ENCODE measurements at places on chromosomes 1 and 21. TPM values are rescaled to one million over a fixed set of nuclear protein-coding genes. Genes with fewer than 3 reads are reported as not detected.

- no peak for DNase-seq
Measured at GRCh38 chr1:97013941-97014340, 292.4 kb downstream of the PTBP2 start.

HMGN1 gene
- 56.0 TPM for total RNA-seq

DNA sequence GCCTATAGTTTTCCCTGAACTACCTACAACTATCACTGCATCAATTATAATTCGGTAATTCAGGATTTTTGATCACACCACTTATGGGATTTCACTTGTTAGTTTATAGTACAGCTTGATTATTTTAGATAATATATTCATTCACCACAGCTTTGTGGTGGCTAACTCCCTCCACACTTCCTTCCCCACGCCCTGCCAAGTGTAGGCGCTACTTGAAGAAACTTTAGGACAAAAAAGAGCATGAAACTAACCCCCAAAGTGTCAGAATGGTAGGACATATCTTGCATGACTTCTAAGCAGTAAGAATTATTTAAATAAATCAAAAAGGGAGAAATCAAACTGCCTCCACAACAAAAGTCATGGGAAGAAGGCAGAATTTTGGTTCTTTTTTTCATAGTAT is 70.1 kb downstream of the LHX9 start:
- DNase-seq, result no peak

- DNase-seq, result no peak
Measured at GRCh38 chr1:37425221-37425620, 49.2 kb upstream of the ZC3H12A start.

- no peak for DNase-seq
Measured at GRCh38 chr1:3068564-3069431, at the start of gene PRDM16. Gene PRDM16 (plus strand): TSS chr1:3069203. CDS start chr1:3069260, 57 bp downstream.

- DNase-seq, result no peak
Measured at GRCh38 chr1:208587110-208587509, 342.9 kb upstream of the PLXNA2 start.

- DNase-seq, result no peak
Measured at GRCh38 chr1:15238789-15239188, 8.2 kb upstream of the FHAD1 start.

CLDN17 gene
- not detected for total RNA-seq

GRCh38 chr1:193156822-193157142 is 29.6 kb downstream of the B3GALT2 start:
- DNase-seq, result no peak

- no peak for DNase-seq
Measured at GRCh38 chr1:236303675-236304074, 21.9 kb upstream of the ERO1B start.

TGFB2 gene
- 3.1 TPM for total RNA-seq

DNA sequence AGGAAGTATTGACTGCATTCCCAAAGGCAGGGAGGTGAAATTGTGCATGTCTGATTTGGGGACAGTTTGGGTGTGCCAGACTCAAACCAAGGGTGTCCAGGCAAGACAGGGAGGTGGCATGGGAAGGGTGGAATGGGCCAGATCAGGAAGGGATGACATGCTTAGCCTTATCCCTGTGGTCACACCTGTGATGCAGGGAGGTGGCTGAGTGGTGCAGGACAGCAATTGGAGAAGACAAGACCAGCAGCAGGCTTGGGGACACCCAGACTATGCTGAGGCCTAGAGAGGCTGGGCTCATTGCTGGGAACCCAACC is 4.0 kb downstream of the FOXO6 start:
- no peak for DNase-seq

DNA sequence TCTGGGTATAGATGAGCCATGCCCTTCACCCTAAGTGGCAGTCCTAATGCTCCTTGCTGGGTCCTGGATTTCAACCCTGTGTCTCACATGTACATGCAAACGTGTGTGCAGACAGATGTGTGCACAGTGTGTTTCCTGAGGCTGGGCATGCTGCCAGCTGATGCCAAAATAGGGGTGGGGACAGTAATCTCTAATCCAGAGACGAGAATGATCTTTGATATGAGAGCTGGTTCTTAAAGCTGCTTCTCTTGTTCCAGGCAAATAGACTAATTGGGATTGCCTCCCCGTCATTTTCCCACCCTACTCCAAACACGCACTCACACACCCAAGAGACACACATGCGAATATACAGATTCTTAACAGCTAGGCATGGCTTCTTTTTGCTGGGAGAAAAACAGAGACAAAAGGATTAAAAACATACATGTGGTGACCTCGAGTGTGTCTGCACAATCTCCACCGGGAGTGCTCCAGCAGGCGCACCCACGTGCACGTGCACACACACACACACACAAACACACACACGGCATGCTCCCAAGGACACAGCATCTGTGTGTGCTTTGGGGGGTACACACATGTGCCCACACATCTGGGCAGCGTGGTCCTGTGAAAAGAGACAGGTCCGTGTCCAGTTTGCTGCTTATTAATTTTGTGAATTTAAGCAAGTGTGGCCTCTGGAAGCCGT is 102.1 kb upstream of the ZBTB40 start:
- no peak for DNase-seq

DNA sequence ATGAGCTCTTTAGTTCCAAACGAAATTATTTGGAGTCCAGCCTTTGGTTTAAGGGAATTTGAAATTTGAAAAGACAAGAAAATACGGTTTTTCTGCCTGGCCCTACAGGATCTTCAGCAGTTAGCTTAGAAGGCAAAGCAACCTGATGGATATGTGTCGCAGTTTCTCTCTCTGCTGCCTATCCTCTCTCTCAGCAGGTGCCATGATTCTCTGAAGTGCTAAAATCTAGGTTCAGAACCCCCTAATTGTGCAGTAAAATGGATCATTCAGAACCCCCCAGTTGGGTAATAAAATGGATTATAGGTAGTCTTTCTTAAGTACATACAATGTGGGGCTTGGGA is 446 bp upstream of the DEPDC1 start:
- no peak for DNase-seq

RXFP4 gene
- not detected for total RNA-seq

GRCh38 chr1:191674626-191675179 is 483.6 kb upstream of the RGS18 start:
- DNase-seq, result no peak

DNA sequence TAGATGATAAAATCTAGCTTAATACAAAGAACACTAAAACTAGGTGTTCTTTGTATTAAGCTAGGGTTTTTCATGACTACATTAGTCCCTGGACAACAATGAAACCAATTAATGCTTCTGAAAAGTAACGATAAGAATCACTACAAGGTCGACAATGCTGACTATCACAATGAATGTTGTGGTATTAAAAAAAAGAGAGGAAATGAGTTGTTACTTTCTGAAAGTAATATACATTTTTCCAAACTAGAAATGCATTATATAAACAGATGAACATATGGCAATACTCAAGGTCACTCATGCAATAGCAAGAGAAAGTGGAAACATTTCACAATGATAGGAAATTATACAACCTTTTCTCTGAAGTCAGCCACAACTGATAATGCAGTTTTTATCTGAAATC is 19.0 kb downstream of the DPH5 start:
- no peak for DNase-seq

GBP6 gene
- total RNA-seq, result not detected

ACOT11 gene
- 3.5 TPM for total RNA-seq

LRRC40 gene
- 10.9 TPM for total RNA-seq

DNA sequence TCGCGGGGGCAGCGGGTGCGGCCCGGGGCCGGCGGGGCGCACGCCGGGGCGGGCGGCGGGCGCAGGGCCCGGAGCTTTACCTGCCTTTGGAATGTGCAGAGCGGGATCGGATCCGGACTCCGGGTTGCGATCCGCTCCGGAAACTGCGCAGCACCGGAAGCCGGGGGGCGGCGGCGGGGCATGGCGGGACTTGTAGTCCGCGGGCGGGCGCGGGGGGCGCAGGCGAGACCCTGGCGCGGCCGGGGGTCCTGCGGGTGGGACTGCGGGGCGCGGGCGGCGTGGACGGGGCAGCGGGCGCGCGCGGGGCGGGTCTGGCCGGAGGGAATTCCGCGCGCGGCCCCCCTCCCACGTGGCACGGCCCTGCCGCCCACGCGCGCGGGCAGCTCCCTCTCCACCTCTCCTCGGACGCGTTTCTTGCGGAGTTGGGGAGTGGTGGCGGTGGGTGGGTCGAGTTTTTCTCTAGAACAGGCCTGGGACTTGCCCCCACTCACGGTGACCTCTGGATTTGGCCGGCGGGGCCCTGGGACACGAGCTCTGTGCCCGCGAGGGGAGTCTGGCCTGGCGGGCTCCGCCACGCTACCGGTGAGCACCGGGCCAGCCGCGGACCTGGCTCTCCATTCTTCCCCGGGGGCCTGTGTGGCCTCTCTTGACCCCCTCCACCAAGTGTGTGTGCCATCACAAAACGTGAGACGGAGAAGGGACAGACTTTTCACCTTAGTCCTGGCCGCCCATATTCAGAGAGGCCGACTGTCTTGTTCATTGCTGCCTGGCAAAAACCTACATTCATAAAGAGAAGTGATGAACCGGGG is at the start of gene PRDM15:
Gene PRDM15, minus strand, starts transcription at position 155 of the 809 bp plus-strand sequence. CDS start 18,981 bp downstream, outside the sequence.
- peak; percentile 50 for DNase-seq

DNA sequence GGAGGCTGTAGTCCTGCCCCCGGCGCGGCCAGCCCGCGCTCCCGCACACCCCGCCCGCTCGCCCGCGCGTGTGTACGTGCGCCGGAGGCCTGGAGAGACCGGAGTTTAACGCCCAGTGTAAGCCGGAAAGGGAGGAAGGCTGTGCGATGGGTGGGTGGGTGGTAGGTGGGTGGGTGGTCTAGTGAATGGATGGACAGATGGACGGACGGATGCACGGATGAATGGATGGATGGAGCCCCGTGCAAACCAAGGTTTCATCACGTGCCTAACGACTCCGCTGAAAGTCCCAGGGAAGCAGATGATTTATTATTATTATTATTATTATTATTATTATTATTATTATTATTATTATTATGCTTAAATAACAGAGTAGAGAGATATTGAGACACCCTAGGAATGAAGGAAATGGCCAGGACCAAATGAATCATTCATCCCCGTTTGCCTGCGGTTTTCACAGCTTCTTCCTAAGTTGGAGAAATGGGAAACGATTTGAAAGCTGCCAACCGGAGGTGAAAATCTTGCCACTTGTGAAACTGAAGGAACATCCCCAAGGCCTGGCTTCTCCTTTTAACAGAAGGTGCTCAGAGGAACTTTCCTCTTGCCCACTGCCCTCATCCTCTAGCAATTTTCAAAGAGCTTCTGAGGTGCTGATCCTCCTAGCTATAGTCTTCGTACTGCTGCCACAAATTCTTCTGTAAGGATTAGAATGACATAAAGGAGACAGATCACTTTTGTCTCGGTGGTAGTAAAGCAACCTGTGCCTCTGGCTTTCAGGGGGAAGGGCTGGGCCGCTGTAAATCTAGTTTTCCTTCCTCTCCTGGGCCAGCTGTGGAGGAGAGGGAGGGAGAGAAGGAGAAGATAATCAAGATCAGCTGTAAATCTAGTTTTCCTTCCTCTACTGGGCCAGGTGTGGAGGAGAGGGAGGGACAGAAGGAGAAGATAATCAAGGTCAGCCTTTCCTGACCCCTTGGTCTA is 648 bp upstream of the RGS7 start:
- DNase-seq, result no peak

- no peak for DNase-seq
Measured at GRCh38 chr1:206568256-206568655, 44.0 kb downstream of the EIF2D start.

USH2A gene
- not detected for total RNA-seq

C8A gene
- total RNA-seq, result not detected

FMOD gene
- 116 TPM for total RNA-seq

OR6F1 gene
- total RNA-seq, result not detected

MFSD2A gene
- total RNA-seq, result 0.95 TPM

DNA sequence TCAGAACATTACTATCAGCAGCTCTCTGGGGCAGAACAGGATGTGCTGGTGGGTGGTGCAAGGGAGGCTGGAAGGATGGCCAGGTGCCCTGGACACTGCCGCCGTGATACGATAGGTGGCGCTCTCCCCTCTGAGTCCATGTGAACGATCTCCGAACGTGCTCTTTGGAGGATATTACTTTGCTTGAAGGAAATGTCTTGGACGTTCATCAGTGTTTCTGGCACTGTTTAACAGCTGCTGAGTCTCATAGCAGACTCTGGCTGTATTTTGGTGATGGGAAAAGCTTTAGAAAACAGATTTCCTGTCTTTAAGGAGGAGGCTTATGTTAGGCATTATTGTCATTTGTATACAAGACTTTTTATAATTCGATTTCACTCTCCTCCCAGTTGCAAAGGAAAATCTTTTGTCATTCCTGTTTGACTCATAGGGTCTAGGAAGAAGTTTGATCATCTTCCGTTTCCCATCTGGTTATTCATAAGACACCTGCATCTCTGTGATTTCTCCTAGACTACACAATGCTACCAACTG is 386.2 kb upstream of the ADGRL2 start:
- peak; percentile 34 for DNase-seq

GRCh38 chr1:157849229-157849875 is 7.7 kb upstream of the CD5L start:
- DNase-seq, result no peak

- no peak for DNase-seq
Measured at GRCh38 chr1:54302951-54303843, 103.0 kb downstream of the SSBP3 start.

DNA sequence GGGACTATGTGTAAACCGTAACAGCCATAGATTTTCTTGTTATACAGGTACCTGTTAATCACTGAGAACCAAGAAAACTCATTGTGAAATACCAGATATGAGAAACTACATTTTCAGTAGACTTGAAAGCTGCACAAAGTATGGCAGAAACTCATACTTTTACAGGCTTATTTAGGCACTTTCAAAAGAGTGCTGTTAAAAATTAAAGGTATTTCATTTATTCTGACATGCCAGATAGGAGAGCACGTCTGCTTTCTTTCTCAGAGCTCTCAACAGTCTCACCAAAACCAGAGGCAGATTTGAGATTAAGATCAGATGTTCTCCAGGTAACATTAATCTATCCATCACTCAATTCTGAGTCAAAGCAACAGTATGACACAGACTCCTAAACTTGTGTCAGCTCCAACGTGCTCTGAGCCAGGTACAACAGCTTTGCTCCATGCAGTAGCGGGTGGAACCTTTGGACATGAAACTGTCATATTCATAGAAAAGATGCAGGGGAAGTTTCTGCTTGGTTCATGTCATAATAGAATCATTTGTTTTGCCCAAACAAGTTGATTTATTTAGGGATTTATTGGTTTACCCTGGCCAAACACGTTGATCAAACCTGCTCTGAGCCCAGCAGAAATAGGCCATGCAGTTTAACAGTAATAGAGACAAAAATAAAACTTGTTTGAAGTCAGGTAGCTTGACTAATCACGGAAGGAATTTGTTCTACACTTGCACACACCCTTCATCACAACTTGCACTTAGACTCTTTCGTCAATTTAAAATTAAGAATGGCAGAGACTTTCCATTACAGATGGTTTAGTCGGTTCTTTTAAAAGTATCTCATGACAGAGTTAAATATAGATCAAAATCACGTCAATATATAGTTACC is 20.8 kb upstream of the TSNAX start:
- DNase-seq, result no peak

- DNase-seq, result no peak
Measured at GRCh38 chr1:6743189-6744101, 41.8 kb upstream of the CAMTA1 start.

- DNase-seq, result no peak
Measured at GRCh38 chr1:156894711-156895454, 1.4 kb downstream of the PEAR1 start.

- no peak for DNase-seq
Measured at GRCh38 chr1:233033361-233033760, 83.0 kb downstream of the NTPCR start.

GRCh38 chr1:66571789-66572188 is 37.8 kb downstream of the SGIP1 start:
- DNase-seq, result no peak

ACTA1 gene
- total RNA-seq, result not detected

OTUD3 gene
- 4.4 TPM for total RNA-seq

Data from omental fat pad (tissue), 4 donors.